ENCODE measurements at places on chromosomes 6 and 20.

DNA sequence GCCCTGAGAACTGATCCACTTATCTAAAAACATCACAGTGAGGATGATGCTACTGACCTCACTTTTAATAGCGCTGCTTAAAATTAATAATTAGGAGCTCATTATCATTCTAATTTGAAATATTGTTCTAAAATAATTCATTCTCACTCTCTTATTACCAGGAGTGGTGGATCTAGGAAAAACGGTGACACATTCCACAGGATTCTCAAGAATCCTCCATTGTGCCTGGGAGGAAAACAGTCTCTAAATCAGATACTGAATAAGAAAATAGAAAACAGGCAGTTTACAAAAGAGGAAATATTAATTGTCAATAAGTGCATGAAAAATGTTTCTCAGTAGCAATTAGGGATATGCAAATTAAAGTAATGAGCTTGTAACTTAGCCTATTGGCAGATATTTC is 187.4 kb downstream of the TENT5A start:
- no peak for DNase-seq

DNA sequence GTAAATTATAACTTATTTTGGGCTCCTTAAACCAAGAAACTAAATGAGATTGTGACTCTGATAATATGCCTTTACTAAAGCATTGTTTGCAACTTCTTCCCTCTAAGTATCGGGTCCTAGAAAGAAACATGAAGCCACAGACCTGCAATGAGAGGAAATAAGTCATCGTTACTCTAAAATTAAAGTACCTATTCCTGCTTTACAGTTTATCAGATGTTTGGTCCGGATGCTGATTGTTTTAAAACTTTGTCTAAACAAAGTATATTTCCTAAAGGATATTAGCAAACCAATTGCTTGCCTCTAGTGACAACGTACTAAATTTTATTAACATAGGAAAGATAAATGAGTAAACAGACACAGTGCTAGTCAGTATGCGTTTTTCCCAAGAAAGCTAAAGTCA is 216.8 kb downstream of the GJA1 start:
- no peak for DNase-seq

DNA sequence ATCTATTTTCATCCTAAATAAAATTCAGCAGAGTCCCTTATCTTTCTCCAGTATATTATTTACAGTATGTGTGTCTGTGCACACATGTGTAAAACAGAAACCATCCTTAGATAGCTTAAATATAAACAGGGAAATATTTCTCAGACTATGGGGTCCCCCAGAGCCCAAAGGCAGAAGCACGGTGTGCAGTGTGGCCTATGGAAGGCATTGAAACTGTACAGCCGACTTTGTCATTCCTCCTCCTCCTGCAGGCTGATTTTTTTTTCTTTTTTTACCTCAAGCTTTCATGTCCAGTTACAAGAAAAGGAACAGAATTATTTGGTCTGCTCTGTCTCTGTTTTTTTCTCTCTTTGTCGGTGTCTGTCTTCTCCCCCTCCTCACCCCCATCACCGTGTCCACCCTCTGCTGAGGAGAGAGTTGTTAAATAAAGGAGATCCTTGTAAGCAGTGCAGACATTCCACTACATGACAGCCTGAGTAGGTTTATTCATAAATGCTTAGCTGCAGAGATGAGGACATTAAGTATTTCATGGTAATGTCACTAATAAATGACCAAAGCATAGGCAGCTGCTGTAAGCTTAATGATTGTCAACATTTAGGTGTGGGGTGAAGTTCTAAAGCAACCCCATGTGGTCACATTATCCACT is 31.8 kb upstream of the SLC35D3 start:
- no peak for DNase-seq

DNA sequence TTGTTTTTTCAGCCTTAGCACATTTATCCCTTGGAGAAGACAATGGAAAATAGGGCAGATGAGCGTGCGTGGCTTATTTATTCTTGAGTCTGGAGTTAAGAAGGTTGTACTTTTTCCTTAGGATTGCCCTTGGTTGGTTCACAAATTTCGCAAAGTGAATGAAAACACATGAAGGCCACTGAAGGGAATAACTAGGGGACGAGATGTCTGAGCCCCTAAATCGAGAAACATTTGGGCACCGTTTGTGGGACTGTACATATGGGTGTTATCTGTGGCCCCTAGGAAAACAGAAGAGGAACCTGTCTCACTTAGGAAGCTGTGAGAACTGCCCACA is 19.4 kb upstream of the TRIM27 start:
- no peak for DNase-seq

DNA sequence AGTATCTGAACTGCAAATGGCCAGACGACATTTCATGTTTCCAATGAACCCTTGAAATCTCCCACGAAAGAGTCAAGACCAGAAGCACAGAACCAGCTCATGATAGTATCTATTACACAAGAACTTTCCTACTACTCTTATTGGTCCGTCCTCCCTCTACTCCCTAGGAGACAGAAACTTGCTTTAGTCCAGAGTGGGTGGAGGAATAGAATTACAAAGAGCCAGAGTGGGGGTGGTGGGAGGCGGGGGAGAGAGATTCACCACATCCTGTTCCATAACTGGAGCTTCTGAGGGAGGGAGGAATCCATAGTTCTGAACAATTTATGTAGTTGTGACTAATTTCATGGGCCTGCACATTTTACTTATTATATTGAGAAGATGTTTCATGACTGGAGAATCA is 18.5 kb upstream of the WFDC10A start:
- no peak for DNase-seq

DNA sequence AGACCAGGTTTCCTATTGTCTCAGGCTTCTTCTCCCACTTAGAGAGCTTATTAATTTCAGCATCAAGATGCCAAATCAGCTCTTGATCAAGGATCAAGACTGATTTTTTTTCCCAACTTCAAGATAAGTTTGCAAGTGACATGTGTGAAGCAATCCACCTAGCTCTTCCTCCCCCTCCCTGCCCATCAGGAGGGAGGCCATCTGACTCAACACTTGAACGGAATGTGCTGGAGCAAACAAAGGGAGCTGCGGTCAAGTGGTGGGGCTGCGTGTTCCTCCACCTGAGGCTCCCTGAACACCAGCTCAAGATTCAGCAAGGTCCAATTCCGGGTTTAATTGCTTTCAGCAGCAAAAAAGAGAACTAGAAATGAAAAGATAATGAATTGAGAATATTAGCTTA is 38.7 kb downstream of the TTI1 start:
- no peak for DNase-seq

DNA sequence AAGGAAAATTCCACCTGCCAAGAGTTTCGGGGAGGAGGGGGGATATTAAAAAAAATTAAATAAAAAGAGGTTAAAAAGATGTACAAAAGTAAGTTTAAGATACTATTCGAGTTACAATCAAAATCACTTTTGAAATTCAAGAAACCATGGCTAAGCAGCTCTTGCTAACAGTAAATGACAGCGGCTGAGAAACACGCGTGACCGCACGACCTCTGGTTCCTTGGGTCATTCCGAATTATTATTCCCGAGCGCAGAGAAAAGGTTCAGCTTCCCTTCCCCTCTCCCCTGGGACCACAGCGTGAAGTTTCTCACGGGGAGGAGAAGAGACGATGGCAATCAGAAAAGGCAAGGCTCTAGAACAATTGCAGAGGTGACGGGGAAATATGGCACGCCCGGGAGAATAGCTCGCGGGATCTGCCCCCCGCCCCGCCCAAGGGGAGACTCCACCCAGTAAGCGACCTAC is 496 bp downstream of the TMEM242 start:
- peak; percentile 80 for DNase-seq

DNA sequence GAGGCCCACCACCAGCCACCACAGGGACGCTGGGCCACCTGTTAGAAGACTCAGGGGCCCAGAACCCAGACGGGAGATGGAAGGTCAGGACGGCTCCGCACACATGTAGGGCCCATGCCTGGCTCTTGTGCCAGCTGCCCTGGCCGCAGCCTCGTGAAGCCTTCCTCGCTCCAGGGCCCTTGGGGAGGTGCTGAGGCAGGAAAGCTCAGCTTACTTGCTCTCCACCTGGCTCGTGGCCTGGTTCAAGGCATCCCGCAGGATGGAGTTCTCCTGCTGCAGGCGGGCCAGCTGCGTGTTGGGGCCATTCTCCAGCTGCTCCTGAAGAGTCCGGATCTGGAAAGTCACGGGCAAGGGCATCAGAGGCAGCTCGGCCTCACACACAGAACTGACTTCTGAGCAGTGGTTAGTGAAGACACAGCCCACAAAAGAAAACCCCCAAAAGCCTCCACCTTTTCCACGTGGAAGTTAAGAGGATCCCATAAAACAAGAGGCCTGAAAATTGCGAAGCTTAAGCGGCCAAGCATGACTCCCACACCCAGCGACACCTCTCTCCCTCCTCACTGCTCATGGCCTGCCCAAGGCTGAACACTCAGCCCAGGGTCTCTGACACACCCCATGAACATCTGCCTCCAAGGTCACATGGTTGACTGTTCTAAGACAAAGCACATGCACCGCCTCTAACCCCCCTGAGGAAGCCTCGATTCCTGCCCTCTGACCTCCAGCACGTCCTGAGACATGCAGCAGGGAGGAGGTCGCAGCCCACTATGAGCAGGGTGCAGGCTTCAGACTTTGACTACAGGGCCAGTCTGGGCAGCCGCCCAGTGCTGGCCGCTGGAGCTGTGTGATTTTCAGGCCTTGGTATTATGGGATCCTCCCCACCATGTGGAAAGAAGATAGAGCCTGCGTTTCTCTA is 46.5 kb downstream of the RRBP1 start:
- DNase-seq: no peak

GRCh38 chr6:741410-742339 is 48.7 kb upstream of the EXOC2 start:
- no peak for DNase-seq

- DNase-seq: no peak
Measured at GRCh38 chr20:59512651-59513050, 91.7 kb upstream of the PHACTR3 start.

- no peak for DNase-seq
Measured at GRCh38 chr6:5302220-5302946, 41.1 kb downstream of the FARS2 start.

GRCh38 chr6:4272996-4273395 is 137.6 kb upstream of the ECI2 start:
- no peak for DNase-seq

DNA sequence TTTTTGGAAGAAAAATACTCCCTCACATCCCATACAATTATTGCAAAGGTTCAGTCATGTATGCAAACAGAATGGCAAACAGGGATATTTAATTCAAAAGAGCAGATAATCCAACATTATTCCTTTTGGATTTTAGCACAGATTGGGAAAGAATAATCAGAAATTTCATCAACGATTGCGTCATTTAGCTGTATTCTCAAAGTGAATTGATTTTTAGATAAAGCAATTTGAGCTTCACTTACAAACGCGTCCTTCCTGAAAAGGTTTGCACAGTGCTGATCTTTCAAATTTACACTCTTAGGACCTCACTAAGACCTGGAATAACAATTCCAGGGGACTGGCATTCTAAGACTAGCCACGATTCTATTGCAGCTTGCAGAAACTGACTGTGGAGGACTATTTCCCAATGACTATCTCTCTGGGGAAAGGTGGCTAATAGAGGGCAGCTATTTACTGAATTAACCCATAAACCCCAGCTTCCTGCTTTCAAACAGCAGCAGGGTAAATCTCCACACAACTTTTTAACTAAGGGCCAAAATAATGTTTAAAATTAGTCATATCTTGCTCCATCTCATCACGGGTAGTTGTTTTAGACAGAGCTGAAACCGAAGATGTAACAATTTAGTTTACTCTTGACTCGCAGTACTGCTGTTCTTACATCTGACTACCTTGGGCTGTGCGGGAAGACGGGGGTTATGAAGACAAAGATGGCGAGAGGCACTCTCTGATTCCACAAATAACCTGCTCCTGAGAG is 131.2 kb upstream of the FAM184A start:
- DNase-seq: no peak
